ENCODE measurements at places on chromosomes 11 and 22.

DNA sequence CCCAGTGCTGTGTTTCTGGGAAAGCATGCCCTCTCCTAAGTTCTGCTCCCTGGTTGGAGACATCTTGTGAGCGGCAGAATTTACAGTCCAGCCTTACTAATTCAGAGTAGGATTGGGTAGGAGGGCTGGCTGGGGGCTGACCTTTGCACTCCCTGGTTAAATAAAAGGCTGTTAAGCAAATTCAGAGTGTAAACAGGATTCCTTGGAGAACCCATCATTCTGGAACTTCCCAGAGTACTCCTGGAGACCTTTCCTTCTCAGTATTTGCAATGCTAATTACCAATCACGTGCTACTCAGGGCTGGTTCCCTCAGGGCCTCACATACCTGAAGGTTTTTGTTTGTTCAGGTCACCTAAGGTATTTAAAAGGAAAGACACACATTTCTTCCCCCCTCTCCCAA lies 340.2 kb downstream of the TBC1D22A start:
- no peak for DNase-seq

- DNase-seq: no peak
These were observed 569.5 kb downstream of the METTL15 start for GRCh38 chr11:28677721-28678120.

GRCh38 chr11:116449522-116449921 lies 323.3 kb downstream of the BUD13 start:
- DNase-seq: no peak

GRCh38 chr11:121914508-121915059 lies 201.4 kb downstream of the BLID start:
- DNase-seq: no peak

GRCh38 chr11:34126959-34127848 lies 21.8 kb downstream of the NAT10 start:
- DNase-seq: no peak

- no peak for DNase-seq
These were observed 14.0 kb upstream of the MCHR1 start for GRCh38 chr22:40665312-40665711.

- no peak for DNase-seq
These were observed 8.5 kb downstream of the SIDT2 start for GRCh38 chr11:117187007-117187406.

- no peak for DNase-seq
These were observed 77.7 kb downstream of the FAM76B start for GRCh38 chr11:95711945-95712221.

- no peak for DNase-seq
These were observed 75.8 kb downstream of the CCDC34 start for GRCh38 chr11:27287205-27287604.

DNA sequence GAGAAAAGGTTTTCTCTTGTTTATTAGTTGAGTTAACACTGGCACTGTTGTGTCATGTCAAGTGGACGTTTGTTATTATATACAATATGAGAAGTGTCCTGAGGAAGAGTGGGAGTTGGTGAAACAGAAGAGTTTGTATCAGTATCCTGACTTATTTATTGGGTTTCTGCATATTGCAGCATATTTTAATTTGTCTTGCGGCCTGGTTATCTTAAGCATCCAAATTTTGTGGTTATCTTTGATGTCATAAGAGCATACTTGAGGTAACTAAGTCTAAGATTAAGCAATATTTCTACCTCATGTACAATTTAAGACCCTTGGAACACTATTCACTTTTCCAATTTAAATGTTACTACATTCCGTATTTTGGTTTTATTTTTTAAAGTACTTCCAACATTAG lies 103.5 kb downstream of the DDX10 start:
- no peak for DNase-seq

DNA sequence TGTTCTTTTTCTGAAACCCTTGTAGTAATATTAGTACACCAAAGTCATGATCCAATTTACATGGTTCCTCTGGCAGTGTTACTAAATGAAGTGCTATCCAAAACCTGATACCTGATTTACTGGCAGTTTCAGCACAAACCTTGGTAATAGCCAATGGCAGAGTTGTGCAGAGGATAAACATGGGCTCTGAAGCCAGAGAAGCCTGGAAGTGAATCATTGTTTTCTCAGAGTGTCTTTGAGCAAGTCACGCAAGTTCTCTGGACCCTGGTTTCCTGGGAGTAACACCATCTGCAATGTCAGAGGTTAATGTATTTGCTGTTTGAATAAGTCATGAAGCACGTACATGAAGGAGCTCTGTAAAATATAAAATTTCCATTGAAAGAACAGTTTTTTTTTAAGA lies 222.3 kb upstream of the NARS2 start:
- no peak for DNase-seq

DNA sequence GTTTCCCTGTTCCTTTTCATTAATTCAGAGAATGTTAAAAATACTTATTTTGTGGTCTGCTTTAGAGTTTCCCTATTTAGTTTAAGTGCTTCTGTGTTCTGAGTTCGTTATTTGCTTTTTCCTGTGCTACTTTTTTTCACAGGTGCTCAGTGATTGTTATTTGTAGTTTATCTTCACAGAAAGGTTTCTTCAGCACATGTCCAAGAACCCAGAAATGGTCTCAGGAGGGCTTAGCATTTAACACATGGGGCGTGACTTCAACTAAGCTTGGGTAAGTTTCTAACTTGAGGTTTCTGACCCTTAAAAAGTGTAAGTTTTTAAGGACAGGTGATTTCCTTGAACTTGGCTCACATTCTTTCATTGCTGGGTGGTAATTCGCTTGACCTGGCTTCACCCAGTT lies 157.3 kb downstream of the AASDHPPT start:
- no peak for DNase-seq

Data from HTR-8/SVneo (cell line).